ENCODE measurements at places on chromosomes 12 and 14.

DNA sequence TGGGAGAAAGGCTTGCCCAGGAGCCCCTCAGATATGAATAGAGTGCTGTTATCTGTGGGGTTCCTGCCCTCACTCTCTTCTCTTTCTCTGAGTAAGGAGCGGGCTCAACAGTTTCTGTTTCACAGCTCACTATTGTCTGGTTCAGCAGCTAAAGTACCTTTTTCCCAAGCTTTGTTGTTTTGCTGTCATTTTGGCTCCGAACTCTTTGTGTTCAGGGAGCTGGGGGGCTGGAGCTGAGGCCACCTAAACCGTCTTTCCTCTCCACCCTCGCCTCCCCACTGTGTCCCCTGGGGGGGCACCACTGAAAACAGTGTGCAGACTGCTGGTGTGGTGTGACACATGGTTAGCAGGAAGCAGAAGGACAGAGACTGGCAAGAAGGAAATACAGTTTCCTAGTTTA, 51.4 kb downstream of the FBXW8 start:
- DNase-seq, result no peak

DNA sequence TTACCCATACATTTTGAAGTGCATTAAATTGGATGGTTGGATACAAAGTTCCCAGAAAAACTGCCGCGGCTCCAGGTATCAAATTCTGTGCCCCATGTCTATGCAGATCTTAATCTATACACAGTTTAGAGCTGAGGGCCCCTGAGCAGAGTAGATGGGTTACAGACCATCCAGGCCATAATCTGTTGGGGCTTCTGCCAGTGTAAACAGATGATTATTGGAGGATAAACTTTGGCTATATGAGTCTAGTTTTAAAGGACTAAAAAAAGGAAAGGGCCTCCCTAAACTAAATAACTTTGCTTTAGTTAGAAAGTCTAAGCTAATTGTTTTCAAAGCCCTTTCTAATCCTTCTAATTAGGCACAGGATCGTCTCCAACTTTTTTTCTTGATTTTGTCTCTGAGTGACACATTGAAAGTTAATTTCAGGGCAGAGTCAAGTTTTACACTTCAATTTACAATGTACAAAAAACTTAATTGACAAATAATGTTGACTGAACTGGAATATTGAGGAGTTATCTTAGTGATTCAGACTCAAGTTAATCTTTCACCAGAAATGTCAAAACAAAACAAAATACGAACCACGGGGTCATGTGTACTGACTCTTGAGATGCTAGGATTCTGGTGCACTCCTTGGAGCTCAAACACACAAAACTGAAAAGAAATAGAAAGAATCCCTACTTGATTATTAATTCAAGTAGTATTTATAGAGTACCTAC, 133.9 kb upstream of the SCAF11 start:
- DNase-seq, result no peak

GRCh38 chr14:105591052-105591451, 64.7 kb downstream of the TMEM121 start:
- no peak for DNase-seq

- no peak for DNase-seq
These were observed 44.6 kb downstream of the DLK1 start for GRCh38 chr14:100771121-100771800.

GRCh38 chr12:131672941-131673887, 37.7 kb upstream of the SFSWAP start:
- DNase-seq, result no peak

- DNase-seq, result no peak
These were observed 9.0 kb downstream of the RDH16 start for GRCh38 chr12:56948457-56948777.

GRCh38 chr12:26554332-26554731, 278.7 kb downstream of the ITPR2 start:
- no peak for DNase-seq

DNA sequence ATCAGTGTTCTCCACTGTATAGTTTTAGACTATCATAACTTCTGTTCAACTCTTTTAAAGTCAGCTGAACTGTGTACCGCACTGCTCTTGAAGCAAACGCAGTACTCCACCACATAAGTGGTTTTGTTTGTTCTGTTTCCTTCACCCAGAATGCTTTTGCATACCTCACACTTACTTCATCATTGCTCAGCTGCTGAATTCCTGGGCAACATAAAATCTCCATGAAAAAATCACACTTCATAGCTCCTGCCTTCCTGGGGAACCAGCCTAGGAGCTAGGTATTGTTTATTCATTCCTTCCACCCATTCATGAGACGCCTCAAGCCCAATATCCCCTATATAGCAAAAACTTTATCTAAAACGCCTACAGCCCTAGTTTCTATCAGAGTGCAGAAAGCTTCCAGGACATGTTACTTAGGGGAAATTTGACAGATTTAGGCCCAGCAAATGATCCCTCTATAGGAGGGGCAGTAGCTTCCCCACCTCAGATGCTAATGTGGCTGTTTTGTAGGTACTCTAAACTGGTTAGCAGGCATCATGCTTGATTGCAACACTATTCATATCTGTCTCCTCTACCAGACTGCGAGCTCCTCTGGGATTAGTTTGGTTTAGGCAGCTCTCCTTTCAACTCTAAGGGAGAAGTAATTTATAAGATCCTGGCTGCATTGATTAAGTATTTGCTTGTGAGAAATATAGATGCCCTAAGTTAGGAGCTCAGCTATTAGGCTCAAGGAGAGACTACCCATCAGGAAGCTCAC, 44.5 kb downstream of the LRRC9 start:
- DNase-seq, result no peak

- DNase-seq, result no peak
These were observed 129.6 kb downstream of the GRIN2B start for GRCh38 chr12:13851828-13852227.

GRCh38 chr12:64220046-64220445, 2.0 kb downstream of the KICS2 start:
- no peak for DNase-seq

DNA sequence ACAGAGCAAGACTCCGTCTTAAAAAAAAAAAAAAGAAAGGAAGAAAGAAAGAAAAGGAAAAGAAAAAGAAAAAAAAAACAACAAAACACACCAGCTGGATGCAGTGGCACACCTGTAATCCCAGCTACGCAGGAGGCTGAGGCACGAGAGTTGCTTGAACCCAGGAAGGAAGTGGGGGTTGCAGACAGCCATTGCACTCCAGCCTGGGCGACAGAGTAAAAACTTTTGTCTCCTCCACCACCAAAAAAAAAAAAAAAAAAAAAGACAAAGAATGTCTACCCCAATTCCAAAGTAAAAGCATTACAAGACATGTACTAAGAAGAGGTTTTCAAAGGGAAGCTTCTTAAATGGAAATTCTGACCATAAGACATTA, 53.4 kb downstream of the HNRNPC start:
- no peak for DNase-seq

- no peak for DNase-seq
These were observed 80.4 kb downstream of the VWF start for GRCh38 chr12:6044082-6044481.

GRCh38 chr12:22881878-22882385, 257.0 kb downstream of the ETNK1 start:
- DNase-seq, result no peak

GRCh38 chr12:65622056-65622455, 202.2 kb upstream of the HMGA2 start:
- no peak for DNase-seq

DNA sequence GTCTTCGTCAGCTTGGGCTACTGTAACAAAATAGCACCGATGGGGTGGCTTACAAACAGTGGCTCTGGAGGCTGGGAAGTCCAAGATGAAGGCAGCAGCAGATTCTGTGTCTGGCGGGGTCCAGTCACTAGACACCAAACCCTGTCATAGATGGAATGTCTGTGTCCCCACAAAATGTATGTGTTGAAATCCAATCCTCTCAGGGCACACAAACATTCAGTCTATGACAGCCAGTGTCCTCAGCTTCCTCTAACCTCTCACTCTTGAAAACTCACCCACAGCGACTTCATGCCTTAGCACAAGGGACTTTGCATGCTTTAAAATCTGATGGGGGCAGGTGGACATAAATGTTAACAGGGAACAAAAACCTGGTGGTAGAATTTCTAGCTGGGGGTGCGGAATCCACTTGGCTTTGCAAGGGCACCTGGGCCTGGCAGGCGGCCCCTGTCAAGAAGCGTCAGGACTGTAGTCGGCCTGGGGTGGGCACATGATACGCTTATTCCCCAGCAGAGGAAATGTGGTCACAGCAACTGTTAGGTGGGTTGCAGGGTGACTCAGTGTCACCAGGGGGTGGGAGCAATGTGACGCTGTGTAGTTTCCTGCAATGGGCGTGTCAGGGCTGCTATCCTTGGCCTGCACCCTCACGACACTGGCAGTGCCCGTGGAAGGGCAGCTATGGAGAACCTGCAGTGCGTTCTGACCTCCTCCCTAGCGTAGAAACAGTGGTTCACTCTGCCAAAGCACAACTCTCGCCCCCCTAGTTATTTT, 17.7 kb downstream of the RIN3 start:
- no peak for DNase-seq

DNA sequence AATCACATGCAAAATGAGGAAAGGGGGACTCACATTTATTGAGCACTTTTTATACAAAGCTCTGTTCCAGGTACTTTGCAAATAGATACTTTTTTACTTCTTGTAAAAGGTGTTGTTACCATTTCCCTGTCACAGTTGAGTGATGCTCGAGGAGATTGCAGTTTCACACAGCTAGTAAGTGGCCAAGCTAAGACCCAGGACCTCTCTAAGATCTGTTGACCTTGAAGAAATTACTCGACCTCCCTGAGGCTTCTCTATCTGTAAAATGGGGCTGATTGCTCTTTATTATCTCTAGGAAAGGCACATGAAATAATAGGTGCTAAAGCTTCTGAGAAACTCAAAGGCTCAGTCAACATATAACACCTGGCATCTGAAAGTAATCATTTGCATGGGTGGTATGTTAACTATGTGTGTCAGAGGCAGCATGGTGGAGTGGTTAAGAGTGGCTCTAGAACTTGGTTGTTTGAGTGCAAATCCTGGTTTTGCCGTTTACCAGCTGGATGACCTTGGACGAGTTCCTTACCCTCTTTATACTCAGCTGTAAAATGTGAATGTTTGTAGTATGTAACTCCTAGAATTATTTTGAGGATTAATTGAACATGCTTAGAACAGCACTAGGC, 41.5 kb downstream of the IFT81 start:
- DNase-seq, result no peak

GRCh38 chr12:94710933-94711332, 60.6 kb upstream of the TMCC3 start:
- DNase-seq, result no peak

- DNase-seq, result no peak
These were observed 90.4 kb upstream of the TMCC3 start for GRCh38 chr12:94740601-94741362.

DNA sequence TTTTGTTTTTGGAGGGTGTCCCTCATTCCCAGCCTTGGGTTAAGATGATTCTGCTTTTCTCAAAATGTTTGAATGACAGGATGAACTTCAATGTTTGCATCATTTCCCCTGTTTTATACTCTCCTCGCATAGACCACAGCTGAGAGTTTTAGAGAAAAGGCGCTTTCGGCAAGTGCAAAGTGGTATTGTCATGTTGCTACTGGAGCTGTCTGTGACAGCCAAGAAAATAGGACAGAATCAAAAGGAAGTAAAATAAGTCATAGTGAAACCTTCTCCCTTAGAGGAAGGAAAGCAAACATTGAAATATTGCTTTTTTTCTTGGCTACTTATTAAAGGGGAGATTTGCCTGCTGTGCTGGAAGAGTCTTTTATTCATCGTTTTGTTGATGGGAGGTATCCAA, 33.5 kb upstream of the ARHGAP5 start:
- no peak for DNase-seq

GRCh38 chr12:7877420-7877819, 4.7 kb upstream of the SLC2A14 start:
- DNase-seq, result no peak
